GM04503 (cell line): ENCODE measurements at places on chromosomes 11 and 22.

DNA sequence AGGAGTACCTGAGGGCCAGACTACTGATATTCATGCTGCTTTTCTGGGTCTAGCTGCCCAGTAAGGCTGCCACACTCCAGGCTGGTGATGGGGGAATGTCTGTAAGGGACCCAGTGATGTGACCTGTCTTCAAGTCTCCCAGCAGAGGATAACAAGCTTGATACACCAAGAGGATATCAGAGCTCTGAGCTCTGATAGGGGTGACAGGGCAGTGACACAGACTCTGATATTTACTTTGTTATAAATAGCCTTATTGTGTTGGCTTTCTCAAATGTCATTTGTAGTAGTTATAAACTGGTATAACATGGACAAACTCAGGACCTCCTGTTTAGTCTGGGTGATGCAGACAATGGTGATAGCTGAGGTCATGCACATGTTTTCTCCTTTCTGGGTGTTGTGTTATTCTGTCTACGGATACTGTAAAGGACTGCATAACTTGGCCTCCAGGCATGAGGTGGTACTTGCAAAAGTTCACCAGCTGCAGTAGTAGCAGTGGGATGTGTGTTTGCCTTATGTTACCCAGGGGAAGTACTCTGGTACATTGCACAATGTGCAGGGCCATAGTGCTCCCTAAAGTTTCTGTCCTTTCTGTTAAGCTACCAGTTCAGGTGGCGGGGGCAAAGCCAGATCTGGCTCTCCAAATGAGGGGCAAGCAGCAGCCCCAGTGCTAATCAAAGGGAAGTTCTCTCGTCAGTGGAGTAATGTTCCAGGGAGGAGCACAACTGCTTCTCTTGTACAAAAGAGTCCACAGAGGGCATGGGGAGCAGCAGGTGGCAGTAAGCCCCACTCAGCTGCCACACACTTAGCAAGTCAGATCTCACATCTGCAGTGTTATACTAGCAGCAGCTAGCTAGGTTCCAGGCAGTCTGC, 812.2 kb downstream of the JRKL start:
- no peak for DNase-seq

GRCh38 chr11:132605825-132606570, 926.3 kb downstream of the OPCML start:
- no peak for DNase-seq

DNA sequence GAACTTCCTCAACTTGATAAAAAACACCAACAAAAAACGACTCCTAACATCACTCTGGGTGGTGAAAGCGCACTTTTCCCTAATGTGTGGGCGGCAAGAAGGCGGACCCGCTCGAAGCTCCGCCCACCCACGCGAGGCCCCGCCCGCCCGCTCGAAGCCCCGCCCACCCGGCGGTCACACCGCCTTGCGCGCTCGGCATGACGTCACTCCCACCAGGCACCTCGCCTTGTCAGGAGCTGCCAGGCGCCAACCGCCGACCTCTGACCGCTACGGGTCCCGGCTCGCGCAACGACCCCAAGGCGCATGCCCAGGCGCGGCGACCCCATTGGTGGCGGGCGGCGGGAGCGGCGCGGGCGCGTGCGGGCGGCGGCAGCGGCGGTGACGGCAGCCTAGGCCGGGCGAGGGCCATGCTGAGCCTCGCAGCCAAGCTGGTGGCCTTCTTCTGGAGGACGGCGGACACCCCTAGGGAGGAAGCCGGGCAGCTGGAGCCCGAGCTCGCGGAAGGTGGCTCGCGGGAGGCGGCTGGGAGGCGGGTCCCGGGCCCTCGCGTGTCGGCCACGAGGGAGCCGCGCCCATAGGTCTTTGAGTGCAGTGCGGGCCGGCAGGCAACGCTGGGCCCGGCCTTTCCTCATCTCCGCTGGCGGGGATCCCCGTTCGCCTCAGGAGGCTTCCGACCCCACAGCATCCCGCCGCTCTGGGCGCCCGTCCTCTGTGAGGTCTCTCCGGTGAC, at the start of gene MOV10L1:
MOV10L1 (plus strand) TSS at position 325 of the 730 bp plus-strand sequence; CDS start at position 408, 83 bp downstream.
- no peak for DNase-seq

DNA sequence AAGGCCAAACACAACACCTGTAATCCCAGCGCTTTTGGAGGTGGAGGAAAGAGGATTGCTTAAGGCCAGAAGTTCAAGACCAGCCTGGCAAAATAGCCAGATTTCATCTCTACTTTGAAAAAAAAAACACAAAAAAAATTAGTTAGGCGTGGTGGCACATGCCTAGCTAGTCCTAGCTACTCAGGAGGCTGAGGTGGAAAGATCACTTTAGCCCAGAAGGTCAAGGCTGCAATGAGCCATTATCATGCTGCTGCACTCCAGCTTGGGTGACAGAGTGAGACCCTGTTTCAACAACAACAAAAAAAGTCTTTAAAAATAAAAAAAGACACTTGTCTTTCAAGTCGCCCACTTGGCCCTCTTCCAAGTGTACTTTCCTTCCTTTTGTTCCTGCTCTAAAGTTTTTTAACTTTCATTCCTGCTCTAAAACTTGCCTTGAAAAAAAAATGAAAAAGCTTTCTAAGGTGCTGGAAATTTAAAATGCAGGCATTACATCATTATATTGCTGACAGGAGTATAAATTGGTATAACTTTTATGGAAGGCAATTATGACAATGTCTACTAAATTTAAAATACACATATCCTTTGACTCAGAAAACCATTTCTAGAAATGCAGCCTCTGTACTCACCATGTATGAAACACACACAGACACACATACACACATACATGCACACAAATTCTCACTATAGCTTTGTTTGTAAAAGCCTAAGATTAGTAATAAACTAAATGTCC, 12.7 kb downstream of the LIPT2 start:
- DNase-seq, result no peak

- DNase-seq, result no peak
These were observed 157.9 kb upstream of the C11orf87 start for GRCh38 chr11:109264128-109264527.

- DNase-seq, result no peak
These were observed 17.0 kb downstream of the MMP10 start for GRCh38 chr11:102763440-102763839.

DNA sequence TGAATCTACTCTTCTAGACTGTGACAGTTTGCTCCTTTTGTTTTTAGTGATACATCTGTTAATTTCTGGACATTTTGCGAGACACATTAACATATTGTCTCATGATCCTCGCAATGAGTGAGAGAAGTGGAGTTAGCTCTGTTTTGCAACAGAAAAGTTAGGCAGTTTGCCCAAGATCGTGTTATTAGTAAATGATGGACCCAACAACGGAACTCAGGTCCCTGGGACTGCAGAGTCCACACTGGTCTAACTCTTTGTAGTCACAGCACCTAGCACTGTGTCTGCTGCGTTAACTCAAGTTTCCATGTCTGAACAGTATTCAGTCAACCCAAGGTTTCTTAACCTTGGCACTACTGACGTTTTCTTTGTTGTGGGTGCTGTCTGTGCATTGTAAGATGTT, 3.2 kb downstream of the DEPDC7 start:
- DNase-seq, result no peak
